ENCODE measurements at places on chromosomes 3 and 15.

GRCh38 chr3:93994056-93994455, 14.1 kb downstream of the ARL13B start:
- DNase-seq: no peak

- DNase-seq: no peak
Measured at GRCh38 chr3:13433912-13434311, 13.8 kb upstream of the NUP210 start.

- DNase-seq: peak; percentile 7
Measured at GRCh38 chr3:30768703-30769550, 125.5 kb downstream of the GADL1 start.

GRCh38 chr3:151743855-151744254, 10.1 kb downstream of the AADACL2 start:
- no peak for DNase-seq

- no peak for DNase-seq
Measured at GRCh38 chr3:16570113-16570512, 35.1 kb downstream of the DAZL start.

GRCh38 chr15:36612063-36612788, 32.8 kb downstream of the CDIN1 start:
- no peak for DNase-seq

DNA sequence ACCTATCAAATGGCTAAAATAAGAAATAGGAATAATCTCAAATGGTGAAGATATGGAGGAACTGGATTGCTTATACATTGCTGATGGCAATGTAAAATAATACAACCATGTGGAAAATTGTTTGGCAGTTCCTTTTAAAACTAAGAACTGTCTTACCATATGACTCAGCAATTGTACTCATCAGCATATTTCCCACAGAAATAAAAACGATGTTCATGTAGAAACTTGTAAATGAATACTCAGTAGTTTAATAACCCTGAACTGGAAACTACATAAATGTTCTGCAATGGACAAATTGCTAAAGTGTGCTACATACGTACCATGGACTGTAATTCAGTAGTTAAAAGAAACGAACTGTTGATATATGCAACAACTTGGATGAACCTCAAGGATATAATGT, 253.9 kb upstream of the RBMS3 start:
- no peak for DNase-seq

- no peak for DNase-seq
Measured at GRCh38 chr3:28624084-28624483, 275.5 kb upstream of the AZI2 start.

DNA sequence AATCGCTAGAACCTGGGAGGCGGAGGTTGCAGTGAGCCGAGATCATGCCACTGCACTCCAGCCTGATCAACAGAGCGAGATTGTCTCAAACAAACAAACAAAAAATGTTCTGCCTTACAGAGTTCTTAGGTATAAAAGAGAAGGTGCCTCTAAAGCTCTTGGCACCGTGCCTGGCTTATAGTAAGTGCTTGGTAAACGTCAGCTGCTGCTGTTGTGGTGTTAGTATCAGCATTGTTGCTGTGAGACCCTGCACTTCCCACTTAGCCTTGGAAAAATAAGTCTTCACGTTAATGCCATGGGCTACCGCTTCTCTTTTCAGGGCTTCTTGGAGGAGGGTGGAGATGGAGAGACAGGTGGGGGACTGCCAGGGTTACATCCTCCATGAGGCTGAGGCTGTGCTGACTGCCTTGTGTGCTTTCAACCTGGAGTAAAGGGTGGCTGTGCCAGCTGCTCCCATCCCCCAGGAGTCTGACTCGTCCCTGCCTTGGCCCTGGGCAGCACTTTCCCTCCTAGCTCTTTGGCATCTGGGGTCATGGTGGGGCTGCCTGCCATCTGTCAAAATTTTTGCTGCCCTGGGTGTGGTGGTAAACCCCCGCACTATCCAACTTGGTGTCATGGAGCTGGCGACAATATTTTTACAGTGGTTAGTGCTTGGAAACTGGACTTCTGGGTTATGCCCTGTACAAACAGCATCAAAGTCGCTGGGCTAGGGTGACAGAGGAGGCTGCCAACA, 17.8 kb downstream of the FLNB start:
- no peak for DNase-seq

DNA sequence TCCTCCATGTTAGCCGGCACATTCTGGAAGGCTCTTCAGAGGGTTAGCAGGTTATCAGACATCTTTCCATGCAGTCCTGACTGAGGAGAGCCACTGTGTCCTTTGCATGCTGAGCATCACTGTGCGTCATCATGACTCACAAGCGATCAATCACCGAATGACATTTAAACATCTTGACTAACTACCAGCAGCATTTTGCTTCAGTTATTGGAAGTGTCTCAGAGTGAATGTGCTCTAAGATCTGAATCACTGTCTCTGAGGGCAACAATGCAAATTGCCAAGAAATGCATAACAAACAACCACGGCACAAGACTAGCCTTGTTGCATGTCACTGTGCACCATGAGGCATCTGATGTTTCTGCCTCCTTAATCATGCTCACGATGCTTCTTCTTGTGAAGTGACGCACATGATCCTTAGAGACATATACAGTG, 18.3 kb upstream of the ATP8B4 start:
- no peak for DNase-seq

DNA sequence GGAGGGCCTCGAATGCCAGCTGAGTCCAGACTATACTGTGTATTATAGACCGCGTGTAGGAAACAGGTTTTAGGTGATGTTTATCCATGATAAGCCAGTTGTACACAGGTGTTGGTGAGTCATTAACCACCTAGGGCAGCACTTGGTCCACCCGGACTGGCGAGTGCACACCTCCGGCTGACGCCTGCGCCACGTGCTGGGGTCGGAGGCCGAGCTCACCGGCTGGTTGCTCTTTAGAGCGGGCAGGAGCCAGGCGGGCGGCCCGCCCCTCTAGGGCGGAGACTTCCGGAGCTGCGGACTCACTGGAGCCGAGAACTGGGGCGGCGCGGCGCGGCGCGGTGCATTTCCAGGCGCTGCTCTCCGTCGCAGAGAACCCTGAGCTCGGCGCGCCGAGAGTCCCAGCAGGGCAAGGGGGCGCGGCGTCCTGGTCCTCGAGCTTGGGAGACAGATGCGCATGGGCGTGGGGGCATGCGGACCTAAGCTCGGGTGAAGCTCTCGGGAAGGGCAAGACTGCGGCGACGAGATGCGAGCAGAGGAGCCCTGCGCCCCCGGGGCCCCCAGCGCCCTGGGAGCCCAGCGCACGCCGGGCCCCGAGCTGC, at the start of gene ESYT3:
Gene ESYT3 (plus strand): TSS at position 341 of the 599 bp plus-strand sequence. CDS start 183 bp downstream, at position 524.
- DNase-seq: peak; percentile 20

- no peak for DNase-seq
Measured at GRCh38 chr3:161927131-161927530, 430.5 kb downstream of the OTOL1 start.

DNA sequence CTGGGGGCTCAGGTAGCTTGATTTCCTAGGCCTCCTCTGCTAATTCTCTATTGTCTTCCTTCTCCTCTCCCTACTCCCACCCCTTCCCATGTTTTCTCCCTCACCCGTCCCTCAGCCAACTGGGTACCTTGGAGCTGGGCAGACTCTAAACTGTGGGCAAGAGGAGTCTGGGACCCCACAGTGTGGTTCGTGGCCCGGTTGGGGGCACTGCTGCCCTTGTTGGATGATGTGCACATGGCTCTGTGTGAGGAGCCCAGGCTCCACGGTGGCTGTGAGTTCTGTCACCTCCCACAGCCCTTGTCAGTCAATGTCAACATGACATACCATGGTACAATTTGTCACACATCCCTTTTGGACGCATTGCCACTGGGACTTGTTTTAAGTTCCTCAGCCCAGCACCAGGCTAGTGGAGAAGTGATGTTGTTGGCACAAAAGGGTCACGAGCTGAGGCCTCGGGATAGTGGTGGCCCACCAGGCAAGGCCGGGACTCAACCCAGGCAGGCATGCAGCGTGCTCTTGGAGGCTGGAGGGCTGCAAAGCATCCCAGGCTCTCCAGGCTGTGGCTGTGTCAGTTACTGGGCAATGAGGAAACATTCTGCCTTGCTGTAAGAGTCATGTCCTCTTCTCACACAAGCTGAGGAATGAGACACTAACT, 142.3 kb downstream of the TLE3 start:
- DNase-seq: no peak

DNA sequence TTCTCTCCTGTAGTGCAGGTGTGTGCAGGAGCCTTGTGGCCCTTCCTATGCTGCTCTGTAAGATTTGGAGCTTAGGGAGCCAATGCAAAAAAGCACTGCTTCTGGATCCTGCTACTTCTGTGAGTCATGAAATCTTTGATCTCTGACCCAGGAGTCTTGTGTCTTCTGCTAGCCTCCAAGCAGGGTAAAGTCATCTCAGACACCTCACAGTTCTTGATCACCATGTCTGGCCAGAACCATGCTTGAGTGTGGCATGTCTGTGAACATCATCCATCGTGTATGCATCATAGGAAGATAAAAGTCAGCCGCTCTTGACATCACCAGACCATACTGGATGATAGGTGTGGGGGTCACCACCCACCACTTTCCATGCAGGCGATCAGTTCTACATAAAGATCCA, 247.8 kb downstream of the RPLP1 start:
- no peak for DNase-seq

GRCh38 chr15:81747482-81747881, 298.3 kb downstream of the MEX3B start:
- no peak for DNase-seq

GRCh38 chr15:64166102-64166890, 3.5 kb upstream of the PPIB start:
- DNase-seq: no peak

DNA sequence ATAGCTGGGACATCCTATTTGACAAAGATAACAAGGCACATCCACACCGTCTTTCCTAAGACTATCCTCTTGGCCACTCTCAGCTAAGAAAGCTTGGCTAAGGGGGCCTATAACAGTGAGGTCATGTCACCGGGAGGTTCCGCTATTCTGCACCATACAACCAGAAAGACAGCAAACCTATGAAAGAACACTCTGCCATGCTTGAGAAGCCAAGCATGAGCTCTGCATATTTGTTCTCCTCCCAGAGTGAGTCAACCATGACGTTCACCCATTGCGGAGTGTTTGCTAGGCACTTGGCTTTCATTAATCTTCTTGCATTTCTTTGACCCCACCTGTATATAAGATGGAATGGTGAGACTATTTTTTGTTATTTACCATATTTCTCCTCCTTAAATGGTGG, 141.2 kb downstream of the GMNC start:
- no peak for DNase-seq

DNA sequence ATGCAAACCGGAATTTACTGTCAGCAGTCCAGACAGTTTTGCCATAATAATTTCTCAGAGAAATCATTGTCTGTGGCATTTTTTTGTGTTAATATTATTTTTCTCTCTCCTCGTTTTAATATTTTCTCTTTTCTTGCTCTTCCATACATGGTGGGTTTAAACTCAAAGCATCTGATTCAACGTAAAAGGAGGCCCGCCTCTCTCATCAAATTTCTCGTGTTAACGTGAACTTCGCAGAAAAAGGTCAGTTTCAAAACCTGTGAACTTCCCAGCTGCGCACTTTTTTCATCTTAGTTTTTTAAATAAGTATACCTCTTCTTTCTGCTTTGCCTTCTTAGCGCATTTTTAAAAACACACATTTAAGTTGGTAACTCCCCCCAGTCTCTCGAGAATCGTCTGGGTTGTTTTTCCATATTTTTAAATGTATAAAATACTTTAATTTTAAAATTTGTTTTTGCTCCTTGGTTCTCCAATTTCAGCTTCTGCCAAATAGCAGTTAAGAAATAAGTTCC, 9.1 kb downstream of the SHOX2 start:
- no peak for DNase-seq

- DNase-seq: no peak
Measured at GRCh38 chr3:127475975-127476705, 114.4 kb downstream of the TPRA1 start.

DNA sequence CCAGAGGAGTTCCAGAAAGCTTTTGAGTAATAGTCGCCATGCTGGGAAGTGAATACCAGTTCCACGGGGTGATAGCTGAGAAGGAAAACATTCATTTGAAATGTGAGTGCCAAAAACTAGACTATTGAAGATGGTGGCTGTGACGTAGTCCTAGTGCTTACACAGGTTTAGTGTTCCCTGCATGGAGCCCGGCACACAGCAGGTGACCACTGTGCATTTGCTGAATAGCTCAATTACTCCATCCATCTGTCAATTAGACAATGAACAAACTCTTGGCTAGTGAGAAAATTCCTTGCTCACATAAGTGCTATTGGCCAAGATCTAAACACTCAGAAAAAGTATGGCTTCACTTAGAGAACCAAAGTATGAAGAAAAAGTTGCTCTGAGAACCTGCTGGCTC, 448.1 kb upstream of the WNT5A start:
- peak; percentile 29 for DNase-seq

- no peak for DNase-seq
Measured at GRCh38 chr3:149417174-149417573, 39.7 kb upstream of the TM4SF1 start.

DNA sequence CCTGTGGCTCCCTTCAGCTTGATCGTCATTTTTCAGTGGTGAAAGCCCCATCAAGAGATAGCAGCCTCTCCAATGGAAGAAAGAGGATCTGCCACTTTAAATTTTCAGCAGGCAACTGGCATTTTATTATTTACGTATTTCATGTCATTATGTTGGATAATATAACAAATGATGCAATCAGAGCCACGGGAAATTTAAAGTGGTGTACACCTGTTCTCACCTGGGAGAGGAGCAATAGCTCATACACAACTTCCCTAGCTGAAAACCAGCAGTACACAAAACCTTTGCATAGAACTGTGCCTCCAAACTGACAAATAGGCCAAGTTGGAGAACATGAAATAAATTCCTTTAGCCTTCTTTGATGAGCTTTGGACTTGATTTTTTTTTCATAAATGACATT, 136.9 kb downstream of the SATB1 start:
- DNase-seq: no peak

Measured in NCI-H1417 treated with DMSO at 0.1 percent for 48 hours (cell line).